Thyroid gland (tissue), 4 donors: ENCODE measurements at places on chromosomes 1 and 21.

GRCh38 chr1:4396551-4396950, 257.9 kb upstream of the AJAP1 start:
- DNase-seq: no peak

DNA sequence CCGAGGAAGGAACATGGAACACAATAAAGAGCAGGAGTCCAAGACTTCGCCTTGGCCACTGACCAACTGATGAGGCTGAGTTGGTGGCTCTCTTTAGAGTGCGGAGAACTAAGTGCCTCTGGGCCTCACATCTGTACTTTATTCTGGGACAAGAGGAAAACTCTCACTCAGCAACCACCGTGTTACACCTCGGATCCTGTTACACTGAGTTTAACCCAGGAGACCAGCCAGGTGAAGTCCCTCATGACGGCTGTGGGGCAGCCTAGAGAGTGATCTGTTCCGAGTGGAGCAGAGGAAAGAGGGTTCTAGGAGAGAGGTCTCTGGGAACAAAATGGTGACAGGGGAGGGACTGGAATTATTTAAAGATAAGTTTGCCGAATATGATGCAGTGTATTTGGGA, 33.5 kb upstream of the AGL start:
- no peak for DNase-seq

DNA sequence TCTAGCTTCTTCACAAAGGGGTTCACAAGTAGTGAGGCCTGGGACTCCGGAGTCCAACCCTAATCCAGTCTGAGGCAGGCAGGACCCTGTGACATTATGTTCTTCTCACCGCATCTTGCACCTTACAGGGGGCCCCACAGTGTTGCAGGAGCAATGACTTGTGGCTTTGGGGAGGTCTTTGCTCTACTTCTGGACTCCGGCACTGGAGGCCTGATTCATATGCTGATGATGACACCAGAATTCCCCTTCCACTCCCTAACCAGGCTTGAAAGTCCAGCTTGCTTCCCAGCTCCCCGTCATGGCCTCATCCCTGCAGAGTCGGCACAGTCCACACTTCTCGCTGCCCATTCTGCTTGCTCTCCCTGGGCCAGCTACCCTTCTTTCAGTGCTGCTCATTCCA, 96.3 kb upstream of the SLC44A3 start:
- no peak for DNase-seq

DNA sequence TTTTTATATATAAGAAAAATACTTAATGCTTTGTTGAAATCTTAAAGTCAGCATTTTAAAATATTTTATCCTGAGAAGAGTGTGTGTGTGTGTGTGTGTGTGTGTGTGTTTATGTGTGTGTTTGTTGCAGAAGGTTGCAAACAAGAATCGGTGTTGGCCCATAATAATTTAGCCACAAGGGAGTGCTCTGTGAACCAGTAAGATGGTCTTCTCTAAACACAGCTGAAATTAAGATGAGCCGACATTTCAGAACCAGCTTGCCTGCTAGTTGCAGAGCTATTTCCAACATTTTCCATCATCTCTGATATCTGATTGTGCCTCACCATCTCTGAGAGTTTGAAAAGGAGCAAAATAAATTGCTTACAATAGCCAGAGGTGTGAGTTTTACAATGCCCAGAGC, 158.8 kb upstream of the SGIP1 start:
- no peak for DNase-seq

DNA sequence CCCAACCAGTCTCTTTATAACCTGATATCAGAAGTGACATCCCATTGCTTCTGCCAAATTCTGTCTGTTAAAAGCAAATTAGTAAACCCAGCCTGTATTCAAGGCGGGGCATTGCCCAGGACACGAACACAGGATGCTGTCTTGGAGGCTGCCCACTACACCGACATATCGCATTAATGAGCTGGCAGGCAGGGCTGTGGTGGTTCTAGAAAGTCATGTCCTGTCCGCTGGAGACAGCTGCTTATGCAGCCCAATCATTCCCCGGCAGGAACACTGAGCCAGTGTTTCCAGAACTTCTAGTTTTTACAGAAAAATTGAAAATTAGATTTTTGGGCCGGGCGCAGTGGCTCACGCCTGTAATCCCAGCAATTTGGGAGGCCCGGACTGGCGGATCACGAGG, 19.3 kb downstream of the C1orf167 start:
- DNase-seq: no peak

DNA sequence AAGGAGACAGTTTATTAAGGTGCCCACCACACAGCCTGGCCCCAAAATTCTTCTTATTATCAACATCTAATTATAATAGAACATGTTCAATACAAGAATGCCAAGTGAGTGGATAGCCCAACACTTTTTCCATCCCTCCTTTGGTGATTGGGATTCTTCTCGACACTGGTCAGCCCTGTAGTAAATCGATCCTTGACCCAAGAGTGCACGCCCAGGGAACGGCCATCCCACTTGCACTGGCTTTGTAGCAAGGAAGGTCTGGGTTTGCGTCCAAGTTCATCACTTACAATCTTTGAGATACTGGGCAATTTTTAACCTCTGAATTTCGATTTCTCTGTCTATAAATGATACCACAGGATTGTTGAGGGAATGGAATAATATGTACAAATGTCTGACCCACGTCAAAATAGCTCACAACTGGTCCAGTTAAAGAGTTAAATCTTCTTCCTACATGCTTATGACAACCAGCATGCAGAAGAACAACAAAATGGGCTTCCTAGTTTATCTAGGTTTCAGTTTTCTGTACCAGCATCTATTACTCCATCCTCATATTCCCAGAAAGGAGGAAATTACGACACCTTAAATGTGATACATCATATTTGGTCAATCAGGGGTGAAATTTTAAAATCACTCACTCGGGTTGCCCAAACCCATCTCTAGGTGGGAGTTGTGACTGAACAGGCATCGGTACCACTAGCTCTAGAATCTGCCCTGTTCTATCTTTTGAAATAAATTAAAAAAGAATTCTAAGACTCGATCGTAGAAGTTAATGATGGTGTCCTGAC, 161.8 kb downstream of the CLIC6 start:
- DNase-seq: no peak

- no peak for DNase-seq
Observed at GRCh38 chr1:161772397-161772796, 6.3 kb downstream of the ATF6 start.

- DNase-seq: no peak
Observed at GRCh38 chr1:209790286-209791193, 6.2 kb upstream of the C1orf74 start.

- DNase-seq: no peak
Observed at GRCh38 chr1:61482170-61482734, 242.7 kb downstream of the TM2D1 start.

DNA sequence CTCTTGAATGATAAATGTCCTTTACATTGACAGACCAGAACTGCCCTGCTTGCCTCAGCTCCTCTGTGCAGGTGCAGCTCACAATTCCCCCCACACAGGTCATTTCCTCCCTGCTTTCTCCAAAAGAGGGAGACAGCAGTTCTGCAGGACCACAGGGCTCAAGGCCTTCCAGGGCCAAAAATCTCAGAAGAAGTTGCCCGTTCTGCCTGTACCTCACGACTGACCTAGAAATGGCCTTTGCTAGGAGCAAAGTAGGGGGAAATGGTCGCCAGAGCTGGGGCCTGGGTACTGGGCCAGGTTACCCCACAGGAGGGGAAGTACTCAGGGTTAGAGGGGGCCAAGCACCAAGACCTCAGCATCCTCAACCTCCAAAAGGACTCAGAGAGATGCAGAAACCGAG, 11.1 kb downstream of the RNU1-2 start:
- DNase-seq: no peak

GRCh38 chr1:119541389-119541788, 34.4 kb downstream of the HSD3B1 start:
- DNase-seq: no peak

DNA sequence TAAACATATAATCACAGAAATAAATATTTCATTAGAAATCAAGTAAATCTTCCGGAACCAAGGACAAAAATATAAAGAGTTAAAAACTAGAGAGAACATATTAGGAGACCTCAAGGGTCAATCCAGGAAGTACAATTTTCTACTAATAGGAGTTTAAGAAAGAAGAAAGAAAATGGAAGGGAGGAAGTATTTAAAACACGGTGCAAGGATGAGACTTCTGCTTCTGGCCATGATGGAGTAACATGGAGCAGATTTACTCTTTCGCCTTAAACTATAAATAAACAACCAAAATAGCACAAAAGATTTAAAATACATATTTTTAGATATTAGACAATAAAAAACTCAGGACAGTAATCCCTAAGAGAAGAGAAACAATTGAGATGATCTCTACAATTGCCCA, 12.6 kb upstream of the IFNAR1 start:
- DNase-seq: no peak

GRCh38 chr1:35350872-35351271, 82.4 kb downstream of the ZMYM4 start:
- DNase-seq: no peak

DNA sequence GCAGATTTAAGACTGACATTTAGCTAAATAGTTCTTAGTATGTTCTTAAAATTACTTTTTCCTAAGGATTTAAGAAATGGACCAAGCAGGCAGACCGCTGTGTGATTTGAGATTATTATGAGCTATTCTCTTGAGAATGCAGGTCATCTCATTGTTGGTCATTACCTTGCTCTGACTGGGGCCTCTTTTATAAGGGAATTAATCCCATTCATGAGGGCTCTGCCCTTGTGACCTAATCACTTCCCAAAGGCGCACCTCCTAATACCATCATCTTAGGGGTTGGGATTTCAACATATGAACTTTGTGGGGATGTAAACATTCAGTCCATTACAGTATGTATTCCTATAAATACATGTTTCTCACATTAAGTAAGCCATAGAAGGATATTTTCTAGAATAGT, 24.2 kb downstream of the OSBPL9 start:
- no peak for DNase-seq

DNA sequence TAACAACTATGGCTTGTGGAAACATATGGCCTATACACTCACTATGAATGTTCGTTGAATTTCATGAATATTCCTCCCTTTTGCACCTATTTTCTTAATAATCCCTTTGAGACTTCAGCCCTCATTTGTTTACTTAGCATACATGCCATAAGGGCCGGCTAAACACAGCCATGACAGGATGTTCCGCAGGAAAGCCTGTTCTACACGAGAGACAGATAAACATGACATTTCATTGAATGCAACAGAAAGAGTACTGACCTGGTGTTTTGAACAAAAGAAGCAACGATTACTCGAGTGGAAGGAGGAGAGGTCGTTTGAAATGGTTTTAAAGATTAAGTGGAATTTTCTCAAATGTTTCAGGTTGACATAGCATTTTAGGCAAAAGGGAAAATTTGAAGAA, 459.5 kb upstream of the CXADR start:
- no peak for DNase-seq

- no peak for DNase-seq
Observed at GRCh38 chr1:204046346-204046745, 26.6 kb upstream of the SOX13 start.

DNA sequence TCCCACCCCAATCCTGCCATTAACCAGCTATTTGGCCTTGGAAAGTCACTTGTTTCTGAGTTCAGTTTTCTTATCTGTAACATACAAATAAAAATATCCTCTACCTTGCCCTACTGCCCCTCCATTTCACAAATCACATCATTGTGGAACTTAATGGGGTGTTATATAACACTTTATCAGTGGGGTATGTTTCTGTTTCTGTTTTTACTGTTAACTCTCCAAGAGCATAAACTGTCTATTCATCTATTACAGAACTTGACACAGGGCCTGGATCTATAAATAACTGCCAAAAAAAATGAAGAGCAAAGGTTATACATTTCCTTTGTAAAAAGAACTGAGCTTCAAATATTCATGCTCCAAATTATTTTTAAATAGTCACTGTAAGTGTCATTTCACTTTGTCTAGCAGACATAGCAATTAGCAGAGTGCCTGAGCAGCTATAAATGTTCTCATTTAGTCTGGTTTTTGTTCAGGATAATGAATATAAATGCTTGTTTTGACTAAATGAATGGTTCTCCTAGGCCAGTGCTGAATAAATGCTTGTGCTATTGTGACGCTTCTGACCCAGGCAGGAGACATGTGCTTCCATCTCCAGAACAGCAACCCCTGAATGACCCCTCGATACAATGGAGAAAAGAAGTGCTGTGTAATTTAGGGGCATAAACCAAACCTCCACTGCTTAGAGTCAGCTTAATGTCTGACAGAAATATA, 7.4 kb downstream of the PIGM start:
- DNase-seq: no peak

DNA sequence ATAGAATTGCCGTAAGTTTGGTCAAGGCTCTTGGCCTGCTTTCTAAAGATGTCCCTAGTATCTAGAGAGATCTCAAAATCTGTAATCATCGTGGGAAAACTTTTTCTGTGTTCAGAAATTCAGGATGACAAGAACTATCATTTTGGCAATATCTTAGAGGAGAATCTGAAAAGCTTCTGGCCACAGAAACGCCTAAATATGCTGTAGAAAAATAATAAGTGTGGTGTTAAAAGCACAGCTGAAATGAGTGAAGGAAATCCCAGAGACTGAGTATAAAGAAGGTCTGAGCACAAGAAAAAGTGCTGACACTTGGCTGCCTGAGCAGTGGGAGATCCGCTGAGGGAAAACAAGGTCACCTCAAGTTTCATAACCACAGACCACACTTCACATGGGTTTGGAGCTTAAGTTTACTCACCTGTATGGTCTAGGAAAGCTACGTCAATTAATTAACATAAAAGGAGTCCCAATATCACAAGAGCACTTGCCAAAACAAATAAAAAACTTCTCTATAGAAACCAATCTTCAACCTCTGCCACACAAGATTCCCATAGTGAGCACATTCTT, 235.2 kb upstream of the IRF2BP2 start:
- no peak for DNase-seq

DNA sequence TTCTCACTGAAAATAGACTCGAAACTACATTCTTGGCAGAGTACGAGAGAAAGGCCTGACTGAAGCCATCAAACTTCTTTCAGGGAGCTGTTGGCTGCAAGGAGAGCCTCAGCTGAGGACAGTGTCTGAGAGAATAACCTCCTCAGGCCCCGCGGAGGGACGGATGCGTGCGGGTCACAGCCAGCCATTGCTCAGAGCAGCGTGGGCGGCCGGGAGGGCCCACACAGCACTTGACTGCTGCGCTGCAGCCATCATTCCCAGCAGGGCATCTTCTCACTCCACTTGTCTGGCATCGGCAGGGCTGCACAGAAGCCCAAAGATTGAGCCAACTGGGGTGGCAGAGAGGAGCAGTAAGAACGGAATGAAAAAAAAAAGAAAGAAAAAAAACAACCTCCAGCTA, 113.5 kb downstream of the XCL2 start:
- DNase-seq: no peak
